ENCODE measurements at places on chromosomes 3 and 15.

GRCh38 chr3:98829246-98829832 lies 66.2 kb downstream of the ST3GAL6 start:
- peak; percentile 37 for DNase-seq

GRCh38 chr3:36933540-36934296 lies 11.1 kb downstream of the TRANK1 start:
- DNase-seq = no peak

DNA sequence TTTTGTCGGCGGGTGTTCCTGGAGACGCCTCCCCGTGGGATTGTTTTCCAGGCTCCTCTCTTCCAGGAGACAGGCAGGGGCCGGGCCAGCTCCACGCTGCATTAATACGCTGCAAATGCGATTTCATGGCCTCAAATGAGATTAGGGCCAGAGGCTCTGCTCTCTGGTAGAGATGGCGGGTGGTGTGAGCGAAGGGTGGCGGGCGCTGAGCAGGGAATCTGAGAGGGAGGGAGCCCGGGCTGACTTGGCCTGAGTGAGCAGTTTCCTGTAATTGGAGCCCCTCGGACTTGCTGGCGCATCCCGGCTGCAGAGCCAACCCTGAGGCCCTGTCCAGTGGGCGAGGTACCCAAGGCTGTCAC lies 7.4 kb upstream of the CCDC33 start:
- no peak for DNase-seq

DNA sequence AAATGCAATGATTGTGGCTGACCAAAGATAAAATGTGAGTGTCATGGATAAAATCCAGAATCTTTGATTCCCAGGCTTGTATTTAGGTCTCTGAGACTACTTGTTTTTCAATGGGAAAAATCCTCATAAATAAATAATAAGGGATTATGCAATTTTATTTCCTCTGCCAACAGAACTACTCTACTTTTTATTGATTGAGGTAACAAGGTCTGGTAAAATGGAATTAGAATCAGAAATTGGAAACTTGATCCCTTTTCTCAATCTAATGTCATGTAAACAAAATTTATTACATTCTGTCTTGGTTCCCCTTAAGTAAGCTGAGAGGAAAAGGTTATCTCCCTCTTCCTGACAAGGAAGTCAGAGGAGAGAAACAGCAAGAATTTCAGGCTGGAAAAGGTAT lies 48.3 kb upstream of the CCDC50 start:
- no peak for DNase-seq

DNA sequence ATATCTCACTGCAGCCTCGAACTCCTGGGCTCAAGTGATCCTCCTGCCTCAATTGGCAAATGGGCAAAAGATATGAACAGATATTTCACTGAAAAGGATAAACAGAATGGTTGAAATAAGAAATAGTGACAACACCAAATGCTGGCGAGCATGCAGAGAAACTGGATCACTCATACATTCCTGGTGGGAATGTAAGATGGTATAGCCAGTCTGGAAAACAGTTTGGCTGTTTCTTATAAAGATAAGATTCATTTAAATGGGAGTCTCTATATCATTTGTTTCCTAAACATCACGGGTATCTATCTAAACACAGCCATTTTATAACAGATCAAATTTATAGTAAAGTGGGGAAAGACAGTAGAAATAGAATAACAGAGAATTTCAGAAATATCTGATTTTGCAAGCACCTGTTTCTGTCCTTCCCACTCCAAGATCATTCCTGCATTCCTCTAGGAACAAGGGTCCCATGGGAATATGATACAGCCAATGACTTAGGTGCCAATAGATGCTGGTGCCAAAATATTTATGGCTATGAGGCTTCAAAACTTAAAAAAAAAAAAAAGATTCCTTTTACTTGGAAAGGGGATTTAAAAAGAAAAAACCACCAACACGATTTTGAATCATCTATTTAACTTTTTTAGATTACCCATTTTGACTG lies 9.9 kb upstream of the TFDP2 start:
- no peak for DNase-seq

DNA sequence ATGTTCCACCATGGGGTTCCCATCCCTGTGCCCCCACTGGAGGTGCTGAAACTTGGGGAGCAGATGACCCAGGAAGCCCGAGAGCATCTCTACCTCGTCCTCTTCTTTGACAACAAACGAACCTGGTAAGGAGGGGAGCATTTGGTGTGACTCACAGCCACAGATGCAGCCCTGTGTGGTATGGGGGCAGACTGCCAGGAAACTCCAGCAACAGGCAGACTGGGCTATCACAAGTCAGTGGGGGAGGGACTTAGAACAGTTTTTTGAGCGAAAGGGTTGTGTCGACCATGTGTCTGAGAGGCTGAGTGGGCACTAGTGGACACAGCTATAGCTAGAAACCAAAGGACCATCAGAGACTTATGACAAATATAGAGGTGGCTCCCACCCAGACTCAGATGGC lies 3.4 kb upstream of the OGG1 start:
- peak; percentile 69 for DNase-seq

GRCh38 chr3:50487181-50487580 lies 16.3 kb downstream of the CACNA2D2 start:
- no peak for DNase-seq

Data from M059J (cell line).